ENCODE measurements at places on chromosomes 5 and 9. TPM values are rescaled to one million over a fixed set of nuclear protein-coding genes. Genes with fewer than 3 reads are reported as not detected.

C1QTNF3 gene
- 3.0 TPM for total RNA-seq

BTNL8 gene
- total RNA-seq, result not detected

PRKAA1 gene
- 50.2 TPM for total RNA-seq

HACD4 gene
- total RNA-seq, result 0.16 TPM

Measured in myocyte (in vitro differentiated cells).